ENCODE measurements at places on chromosomes 7 and 10. TPM values are rescaled to one million over a fixed set of nuclear protein-coding genes. Genes with fewer than 3 reads are reported as not detected.

NPY4R gene
- not detected for total RNA-seq

CACNB2 gene
- total RNA-seq = not detected

TMEM229A gene
- not detected for total RNA-seq

TDRD1 gene
- 0.51 TPM for total RNA-seq

LAMB4 gene
- not detected for total RNA-seq

SPDYE16 gene
- total RNA-seq = 1.8 TPM

CRHR2 gene
- total RNA-seq = not detected

CPVL gene
- total RNA-seq = 0.62 TPM

SFTPA1 gene
- not detected for total RNA-seq

MKLN1 gene
- 38.0 TPM for total RNA-seq

LIPN gene
- not detected for total RNA-seq

DDX56 gene
- 118 TPM for total RNA-seq

SYT15 gene
- total RNA-seq = not detected

CCDC3 gene
- total RNA-seq = 82.5 TPM

CALY gene
- not detected for total RNA-seq

TMED4 gene
- total RNA-seq = 338 TPM

CALHM1 gene
- total RNA-seq = 0.31 TPM

PRRT4 gene
- total RNA-seq = 4.2 TPM

TMEM168 gene
- 18.0 TPM for total RNA-seq

MARVELD1 gene
- total RNA-seq = 31.3 TPM

C10orf53 gene
- total RNA-seq = not detected

RHOBTB1 gene
- 29.6 TPM for total RNA-seq
